ENCODE measurements at places on chromosomes 2 and 18. TPM values are rescaled to one million over a fixed set of nuclear protein-coding genes. Genes with fewer than 3 reads are reported as not detected.

DNA sequence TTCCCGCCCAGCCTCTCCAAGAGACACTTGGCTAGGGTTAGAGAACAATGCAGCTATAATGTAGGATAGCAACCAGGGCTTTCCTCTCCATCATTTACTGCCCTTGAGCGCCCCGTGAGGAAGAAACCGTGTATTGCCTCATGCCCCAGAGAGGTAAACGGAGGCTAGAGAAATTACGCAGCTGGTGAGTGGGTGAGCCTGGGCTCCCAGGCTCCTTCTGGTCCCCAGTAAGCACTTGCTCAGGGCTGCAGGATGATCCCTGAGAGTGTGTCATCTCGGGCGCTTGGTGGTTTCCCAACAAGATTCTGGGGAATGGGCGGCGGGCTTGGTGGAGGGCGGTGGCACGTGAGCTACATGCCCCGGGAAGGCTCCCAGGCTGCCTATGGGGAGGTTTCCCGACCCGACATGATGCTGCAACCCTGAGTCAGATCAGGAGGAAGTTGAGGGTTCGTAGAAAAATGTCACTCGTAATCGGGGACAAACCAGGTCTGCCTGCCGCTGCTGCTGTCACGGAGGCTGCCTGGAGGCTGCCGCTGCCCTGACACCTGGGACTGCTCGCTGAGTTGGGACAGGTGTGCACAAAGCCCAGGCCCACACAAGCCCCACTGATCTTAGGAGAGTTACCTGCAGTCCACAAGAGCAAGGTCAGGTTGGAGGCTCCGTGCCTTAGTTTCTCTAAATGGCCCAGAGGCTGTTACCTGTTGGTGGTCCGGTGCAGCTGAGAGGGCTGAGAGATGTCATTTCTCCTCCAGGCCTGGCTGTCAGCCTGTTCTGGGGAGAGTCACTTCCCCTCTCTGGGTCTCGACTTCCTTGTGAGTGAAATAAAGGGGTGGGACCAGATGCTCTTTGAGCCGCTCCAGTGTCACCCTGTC is at the start of gene GPR55:
Gene GPR55 (minus strand): TSS at position 773 of the 872 bp plus-strand sequence. CDS start 14,280 bp downstream, outside the sequence.
- no peak for DNase-seq

DNA sequence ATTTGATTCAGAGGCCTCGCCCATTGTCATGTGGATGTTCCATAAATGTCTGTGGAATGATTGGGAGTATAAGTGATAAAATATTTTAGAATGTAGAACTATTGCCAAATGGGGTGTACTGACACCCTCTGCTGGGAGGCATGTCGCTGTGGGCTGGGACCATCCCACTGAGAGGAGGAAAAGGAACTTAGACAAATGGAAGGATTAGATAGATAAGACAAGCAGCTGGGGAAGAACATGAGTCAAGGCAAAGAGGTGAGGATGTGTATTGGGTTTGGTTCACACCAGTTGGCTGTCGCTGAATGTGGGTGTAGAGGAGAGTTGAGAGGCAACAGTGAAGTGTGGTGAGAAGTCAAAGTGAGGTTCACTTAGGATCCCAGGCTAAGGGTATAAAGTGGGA is 4.0 kb downstream of the C2orf74 start:
- no peak for DNase-seq

DNA sequence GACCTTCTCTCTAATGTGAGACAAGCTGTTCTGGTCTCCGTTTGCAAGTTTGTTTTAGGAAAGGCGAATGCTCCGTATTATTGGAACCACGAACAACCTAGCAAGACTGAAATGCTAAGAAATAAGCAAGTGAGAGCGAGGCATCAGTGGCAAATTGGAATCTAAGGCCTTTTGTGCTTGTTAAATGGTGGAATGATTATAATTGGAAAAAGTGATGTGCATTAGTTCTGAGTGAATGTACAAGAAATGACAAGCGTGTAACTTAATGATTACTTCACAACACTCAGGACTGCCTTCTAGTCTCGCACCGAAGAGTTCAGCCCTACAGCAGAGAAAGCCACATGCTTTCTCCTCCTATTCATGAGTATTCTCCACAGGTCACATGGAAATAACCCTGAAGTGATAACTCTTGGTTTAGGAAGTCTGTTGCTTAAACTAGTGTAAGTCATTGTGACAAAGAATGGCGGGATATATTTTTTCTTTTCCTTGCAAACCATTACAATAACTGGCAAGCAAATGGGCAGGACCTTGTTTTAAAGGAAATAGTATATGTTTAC is 392.2 kb upstream of the FIGN start:
- DNase-seq: no peak

DNA sequence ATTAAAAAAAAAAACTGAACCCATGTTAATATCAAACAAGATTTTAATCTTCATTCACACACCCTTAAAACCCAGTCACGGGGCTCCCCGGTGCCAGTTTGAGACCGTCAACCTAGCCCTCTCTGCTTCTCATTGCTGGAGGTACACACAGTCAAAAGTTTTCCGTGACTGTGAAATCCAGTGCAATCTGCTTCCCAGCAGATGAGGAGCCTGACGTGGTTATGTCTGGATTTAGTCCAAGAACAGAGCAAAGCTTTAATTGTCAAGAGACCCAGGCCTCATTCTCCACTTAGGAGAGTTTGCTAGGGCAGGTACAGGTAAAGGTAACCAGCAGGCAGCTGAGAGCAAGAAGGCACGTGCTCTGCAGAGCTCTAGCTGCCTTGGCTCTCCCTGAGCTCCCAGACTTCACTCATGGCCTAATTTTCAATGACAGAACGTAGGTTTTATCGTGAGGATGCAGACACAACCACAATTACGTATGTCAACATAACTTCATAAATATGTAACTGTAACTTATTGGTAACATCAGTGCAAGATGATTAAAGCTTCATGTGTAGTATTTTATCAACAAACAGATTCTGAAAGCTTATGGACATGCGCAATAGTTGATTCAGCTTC is 56.3 kb downstream of the SLC16A14 start:
- peak; percentile 25 for DNase-seq

- no peak for DNase-seq
These were observed 81.2 kb upstream of the CAB39 start for GRCh38 chr2:230631470-230631869.

GRCh38 chr2:234986390-234986789 is 34.6 kb downstream of the SH3BP4 start:
- no peak for DNase-seq

DNA sequence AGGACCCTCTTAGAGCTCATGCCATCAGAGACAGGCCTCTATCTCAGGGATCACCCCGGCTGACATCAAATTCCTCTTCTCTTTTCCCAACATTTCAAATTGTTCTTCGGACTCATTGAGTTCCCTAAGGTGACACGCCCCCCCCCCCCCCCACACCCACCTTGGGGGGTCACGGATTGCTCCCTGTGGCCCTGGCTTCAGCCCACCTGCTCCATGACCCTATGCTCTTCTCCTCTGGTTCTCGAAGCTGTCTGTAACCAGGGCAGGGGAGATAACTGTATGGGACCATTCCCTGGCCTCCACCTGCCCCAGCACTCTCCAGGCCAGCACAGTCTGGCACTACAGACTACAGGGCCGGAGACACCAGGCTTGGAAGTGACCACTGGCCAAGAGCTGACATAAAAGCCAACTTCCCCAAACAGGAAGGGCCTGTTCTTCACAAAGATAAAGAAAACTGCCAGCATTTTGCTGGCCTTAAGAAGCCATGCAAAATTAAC is 7.1 kb downstream of the MTERF4 start:
- no peak for DNase-seq

DNA sequence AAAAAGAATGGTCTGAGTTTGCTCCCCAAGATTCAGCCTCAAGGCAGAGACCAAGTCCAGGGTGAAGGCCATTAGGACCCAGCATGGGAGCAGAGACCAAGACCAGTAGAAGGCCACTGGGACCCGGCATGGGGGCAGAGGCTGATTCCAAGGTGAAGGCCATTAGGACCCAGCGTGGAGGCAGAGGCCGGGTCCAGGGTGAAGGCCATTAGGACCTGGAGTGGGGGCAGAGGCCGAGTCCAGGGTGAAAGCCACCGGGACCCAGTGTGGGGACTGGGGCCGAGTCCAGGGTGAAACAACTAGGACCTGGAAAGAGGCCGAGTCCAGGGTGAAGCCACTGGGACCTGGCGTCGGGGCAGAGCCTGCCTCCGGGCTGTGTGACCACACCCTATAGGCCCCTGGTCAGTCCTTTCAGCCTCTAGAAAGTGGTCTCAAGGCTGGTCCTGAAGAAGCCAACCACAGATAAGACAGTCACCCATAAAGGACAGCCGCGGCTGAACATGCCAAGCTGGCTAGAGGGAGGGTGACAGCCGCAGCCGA is 113.8 kb upstream of the SALL3 start:
- no peak for DNase-seq

DNA sequence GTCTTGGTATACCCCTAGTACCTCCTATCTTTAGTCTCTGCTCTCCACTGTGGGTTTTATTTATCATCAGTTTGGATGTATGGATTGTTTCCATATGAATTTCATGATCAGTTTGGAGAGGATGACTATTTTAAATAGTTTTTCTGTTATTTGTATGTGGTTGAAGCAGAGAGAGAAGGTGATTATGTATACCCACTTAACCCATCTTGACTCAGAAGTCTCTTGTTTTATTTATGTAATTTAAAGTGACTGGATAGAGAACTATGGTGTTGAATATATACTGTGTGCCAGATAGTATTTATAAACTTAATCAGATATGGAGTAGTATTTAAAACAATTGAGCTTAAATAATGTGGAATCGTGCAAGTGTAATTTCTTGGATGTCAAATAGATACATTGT is 39.9 kb downstream of the SMAD4 start:
- DNase-seq: no peak

DNA sequence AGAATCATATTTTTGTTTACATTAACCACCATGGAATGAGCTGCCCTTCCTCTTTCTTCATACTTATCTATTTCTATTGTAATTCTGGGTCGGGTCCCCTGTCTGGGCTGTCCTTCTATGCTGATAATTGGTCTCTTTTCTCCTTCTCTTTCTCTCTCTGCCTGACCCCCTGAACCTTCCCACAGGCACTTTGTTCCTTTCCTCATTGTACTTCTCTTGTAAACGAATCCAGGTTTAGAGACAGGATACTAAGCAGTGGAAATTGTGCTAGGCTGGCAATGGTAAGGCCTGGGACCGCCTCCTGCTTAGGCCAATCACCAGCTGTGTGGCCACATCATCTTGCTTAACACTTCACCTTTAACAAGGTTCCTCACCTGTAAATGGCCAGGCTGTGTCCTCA is 137.0 kb downstream of the ZNF532 start:
- DNase-seq: no peak

DNA sequence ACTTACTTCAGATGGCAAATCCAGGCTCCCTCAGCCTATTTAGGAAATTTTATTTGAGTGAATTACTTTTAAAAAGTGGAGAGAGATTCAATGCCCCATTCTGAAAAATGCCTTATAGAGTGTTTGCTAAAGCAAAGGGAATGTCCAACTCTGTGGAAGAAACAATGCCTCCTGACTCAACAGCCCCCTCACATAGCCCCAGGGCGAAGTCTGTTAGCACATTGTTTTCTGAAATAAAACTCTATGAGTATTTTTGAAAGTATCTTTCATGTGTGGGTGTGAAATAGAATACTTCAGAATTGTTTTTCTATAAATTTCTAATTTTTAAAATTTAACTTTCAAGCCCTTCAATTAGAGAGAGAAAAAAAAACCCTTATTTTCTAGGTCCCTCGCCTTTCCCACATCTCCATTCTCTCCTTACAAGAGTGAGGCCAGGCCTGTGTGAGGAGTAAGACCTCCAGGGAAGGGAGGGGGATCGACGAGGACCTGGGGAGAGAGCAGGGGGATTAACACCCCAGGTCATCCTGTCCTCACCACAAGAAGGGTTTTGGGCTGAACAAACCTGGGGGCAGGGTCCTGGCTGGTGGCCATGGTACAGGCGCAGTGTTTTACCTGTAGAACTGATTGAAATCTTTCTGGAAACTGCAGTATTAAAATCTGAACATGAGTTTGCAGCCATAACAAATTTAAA is 141.4 kb downstream of the SNTG2 start:
- DNase-seq: no peak

GRCh38 chr2:240997856-240998705 is at the start of gene SNED1:
Gene SNED1, plus strand, starts transcription at chr2:240998618. Its CDS starts 220 bp downstream, at chr2:240998838.
- DNase-seq: peak; percentile 78

- DNase-seq: no peak
These were observed 364.4 kb upstream of the GCFC2 start for GRCh38 chr2:76075126-76075525.

DNA sequence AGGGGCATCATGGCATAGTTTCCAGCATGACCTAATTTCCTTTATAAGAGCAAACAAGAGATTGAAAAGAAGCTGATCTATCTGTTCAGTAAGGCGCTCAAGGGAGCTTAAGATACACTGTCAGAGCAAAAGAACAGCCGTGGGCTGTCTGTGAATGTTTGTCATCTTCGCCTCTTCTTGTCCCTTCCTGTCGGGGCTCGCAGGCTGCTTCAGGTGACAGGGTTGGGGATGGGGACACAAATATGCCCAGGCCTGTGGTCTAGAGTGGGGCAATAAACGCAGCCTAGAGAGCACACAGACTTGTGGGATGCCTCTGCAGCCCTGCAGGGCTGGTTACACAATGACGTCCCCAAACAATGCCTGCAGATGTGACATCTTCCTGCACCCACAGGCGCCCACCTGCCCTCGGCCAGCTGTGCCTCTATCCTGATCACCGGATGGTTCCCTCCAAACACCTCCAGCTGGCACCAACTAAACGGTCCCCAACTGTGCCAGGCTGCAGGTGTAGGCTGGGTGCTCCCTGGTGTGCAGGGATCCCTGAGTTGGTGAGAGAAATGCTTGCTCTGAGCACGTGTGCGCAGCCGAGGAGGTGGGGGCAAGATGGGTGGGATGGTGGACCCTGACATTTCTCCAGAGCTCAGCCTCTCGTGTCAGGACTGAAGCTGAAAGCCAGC is 72.8 kb downstream of the EDAR start:
- DNase-seq: no peak

DNA sequence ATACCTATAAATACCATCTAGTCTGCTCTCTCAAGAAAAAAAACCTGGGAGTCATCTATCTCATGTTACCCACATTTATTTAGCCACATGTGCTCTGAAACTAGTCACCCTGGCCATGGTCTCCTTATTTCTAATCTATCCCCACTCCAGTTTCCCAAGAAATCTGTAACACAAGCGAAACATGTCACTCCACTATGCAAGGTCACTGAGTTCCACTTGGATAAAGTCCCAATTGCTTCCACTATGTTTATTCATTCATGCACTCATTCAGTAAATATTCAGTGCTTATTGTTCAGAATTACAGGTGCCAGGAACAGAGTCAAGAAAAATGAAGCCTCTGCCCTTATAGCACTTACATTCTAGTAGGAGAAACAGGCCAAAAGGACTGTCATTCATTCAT is 369.4 kb upstream of the CYRIA start:
- DNase-seq: peak; percentile 89

GRCh38 chr2:119263656-119264055 is 40.0 kb downstream of the STEAP3 start:
- no peak for DNase-seq

Gene TLX2
- not detected for total RNA-seq

Gene HOXD11
- total RNA-seq: not detected

Gene MAB21L4
- total RNA-seq: not detected

Gene PLGLB2
- total RNA-seq: 1.7 TPM

Gene SERPINB13
- total RNA-seq: not detected
